Left ventricle myocardium superior (tissue), 1 donor: ENCODE measurements at places on chromosomes 4 and X. TPM values are rescaled to one million over a fixed set of nuclear protein-coding genes. Genes with fewer than 3 reads are reported as not detected.

GRCh38 chr4:62871078-62871477, 1538.2 kb downstream of the TECRL start:
- DNase-seq, result no peak

Gene ODAPH
- total RNA-seq, result not detected

DNA sequence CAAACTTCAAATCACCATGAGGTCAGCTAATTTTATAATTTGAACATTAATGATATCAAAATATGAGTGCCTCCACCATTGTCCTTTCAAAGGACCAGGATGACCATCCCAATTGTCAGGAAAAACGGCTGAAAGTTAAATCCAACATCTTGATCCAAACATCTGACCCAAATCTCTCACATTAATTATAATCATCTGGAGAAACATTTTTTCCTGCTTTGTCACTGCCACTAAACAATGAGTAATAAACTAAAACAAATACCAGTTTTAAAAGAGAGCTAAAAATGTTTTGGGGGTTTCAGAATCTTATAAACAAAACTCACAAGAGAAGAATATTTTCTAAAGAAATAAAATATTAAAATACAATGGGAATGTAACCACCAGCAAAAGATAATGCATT, 45.7 kb upstream of the NDST4 start:
- DNase-seq, result no peak

- DNase-seq, result no peak
Measured at GRCh38 chrX:19198473-19198872, 76.2 kb upstream of the ADGRG2 start.

Gene GDPD2
- not detected for total RNA-seq

DNA sequence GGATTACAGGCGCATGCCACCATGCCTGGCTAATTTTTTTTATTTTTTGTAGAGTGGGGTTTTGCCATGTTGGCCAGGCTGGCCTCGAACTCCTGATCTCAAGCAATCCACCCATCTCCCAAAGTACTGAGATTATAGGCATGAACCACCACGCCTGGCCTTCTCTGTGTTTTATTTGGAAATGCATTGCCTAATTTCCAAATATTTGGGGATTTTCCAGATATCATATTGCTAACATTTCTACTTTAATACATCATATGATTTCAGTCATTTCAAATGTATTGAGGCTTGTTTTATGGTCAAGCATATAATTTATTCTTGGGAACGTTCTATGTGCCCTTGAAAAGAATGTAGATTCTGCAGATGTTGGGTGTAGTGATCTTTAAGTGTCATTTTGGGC, 38.8 kb downstream of the FGF2 start:
- DNase-seq, result no peak

Gene MAGEB5
- not detected for total RNA-seq

GRCh38 chr4:101933855-101934254, 143.3 kb downstream of the BANK1 start:
- DNase-seq, result no peak

DNA sequence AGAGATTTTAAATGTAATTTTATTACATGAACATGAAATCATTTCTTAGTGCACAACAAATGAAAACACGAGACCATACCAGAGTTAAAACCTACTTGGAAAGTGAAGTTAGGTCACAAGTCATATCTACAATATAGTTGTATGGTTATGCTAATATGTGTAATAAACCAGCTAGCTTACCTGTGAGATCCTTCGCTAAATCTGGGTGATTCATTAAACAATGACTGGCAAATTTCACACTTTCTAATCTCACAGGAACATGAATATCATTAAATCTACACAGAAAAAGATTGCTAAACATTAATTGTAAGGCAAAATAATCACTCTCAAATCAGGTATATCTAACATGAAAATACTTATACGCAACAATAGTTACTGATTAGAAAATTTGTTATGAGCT, 67.6 kb downstream of the PDS5A start:
- DNase-seq, result no peak

Gene FANCB
- total RNA-seq, result 0.94 TPM

- peak; percentile 41 for DNase-seq
Measured at GRCh38 chr4:121053601-121054143, 18.7 kb downstream of the NDNF start.

Gene RELL1
- total RNA-seq, result 21.9 TPM

Gene RASL11B
- total RNA-seq, result 4.1 TPM

DNA sequence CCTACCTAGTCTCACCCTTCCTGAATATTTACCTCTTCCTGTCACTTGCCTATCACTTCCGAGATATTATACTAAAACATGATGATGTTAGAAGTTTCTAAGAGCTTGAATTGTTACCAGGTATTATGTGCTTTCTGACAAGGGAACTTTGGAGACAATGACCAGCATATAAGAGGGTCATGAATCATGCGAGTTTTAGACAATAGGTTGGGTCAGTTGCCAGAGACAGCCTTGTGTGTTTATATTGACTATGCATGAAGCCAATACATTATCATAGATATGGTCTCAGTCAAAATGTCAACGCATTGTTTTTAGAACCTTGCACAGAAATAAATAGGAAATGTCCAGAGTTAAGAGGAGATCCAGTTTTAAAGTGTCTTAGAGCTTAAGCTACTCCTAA, 116.8 kb downstream of the KLHL4 start:
- DNase-seq, result no peak

DNA sequence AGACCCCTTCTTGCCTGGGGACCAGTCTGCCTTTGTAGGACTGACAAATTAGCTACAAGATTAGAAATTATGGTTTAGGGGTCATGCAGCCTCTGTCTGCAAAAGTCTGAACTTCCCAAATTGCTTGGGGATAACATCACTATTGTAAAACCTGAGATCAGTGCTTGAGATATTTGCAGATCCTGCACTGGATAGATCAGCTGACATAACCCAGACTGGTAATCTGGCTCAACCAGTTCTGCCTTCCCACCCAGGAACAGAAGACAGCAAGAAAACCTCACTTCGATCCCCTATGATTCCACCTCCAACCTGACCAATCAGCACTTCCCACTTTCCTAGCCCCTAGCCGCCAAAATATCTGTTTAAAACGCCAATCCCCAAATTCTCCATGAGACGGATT, 202.8 kb upstream of the DIAPH2 start:
- DNase-seq, result no peak

Gene STAP1
- total RNA-seq, result 0.22 TPM

- DNase-seq, result peak; percentile 45
Measured at GRCh38 chrX:133921764-133922389, 63.5 kb downstream of the GPC3 start.

DNA sequence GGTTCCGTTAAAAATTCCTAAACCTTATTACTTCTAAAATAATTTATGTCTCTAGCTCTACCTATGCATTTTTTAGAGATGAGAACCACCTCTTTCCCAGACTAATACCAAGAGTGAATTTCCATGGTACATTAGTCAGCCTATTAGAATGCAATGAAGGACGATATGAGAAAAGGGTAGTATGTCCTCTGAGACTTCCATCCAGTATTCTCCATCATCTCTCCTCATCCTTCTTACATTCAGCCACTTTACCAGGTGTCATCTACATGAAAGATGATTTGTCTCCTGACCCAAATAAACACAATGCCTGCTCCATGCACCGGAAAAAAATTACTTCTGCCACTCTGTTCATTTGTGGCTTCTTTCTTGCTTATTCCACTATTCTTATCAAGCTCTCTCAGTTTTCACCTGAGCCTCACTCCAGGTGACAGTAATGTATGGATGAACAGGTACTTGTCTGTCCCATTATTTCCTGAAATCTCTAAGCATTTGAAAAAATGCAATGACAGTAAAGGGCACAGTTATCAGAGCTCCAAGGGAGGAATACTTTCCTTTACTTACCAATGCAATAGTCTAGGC, 97.9 kb downstream of the MAB21L2 start:
- DNase-seq, result no peak

- peak; percentile 16 for DNase-seq
Measured at GRCh38 chr4:634599-634985, 9.2 kb downstream of the PDE6B start.

DNA sequence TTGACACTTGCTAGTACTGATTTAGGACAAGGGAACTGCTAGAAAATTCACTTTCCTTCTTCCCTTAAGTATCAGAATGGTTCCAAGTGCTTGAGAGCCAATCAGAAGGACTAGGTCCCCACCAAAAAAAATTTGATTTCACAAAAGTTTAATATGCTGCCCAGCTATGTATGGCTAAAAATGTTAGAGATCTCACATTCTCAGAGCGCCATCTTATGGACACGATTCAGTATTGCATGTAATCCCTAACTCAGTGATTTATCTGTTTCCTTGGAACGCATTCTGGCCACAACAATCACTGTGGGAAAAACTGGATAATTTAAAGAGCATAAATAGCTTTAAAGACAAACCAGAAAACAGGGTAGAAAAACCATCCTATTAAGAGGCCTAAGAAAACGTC, 255.1 kb upstream of the GPC4 start:
- no peak for DNase-seq

- no peak for DNase-seq
Measured at GRCh38 chrX:72532366-72532765, 40.3 kb downstream of the HDAC8 start.

GRCh38 chr4:164441109-164441508, 312.8 kb upstream of the SMIM31 start:
- DNase-seq, result no peak

GRCh38 chr4:7295197-7295910, 103.0 kb downstream of the SORCS2 start:
- DNase-seq, result peak; percentile 78

DNA sequence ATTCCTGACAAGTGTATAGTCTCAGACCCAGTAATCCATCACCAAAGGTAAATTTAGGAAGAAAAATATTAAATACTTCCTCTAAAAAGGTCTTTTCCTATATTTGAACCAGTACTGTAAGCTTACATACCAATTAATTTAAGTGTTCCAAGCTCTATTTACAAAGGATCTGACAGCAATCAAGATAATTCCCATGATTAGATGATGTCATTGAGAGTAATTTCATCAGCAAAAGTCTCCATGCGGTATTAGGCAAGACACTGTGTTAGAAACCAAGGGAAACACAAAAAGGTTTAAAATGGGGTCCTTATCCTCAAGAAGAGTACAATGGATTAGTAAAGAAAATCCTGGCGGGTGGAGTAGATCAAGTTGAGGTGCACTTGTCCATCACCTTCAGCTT, 198.5 kb downstream of the PRDM5 start:
- no peak for DNase-seq

- DNase-seq, result no peak
Measured at GRCh38 chr4:83329521-83330110, 5.0 kb downstream of the HPSE start.

GRCh38 chr4:1232661-1233621, 16.0 kb downstream of the CTBP1 start:
- DNase-seq, result peak; percentile 65
